ENCODE measurements at places on chromosomes 1 and 21.

DNA sequence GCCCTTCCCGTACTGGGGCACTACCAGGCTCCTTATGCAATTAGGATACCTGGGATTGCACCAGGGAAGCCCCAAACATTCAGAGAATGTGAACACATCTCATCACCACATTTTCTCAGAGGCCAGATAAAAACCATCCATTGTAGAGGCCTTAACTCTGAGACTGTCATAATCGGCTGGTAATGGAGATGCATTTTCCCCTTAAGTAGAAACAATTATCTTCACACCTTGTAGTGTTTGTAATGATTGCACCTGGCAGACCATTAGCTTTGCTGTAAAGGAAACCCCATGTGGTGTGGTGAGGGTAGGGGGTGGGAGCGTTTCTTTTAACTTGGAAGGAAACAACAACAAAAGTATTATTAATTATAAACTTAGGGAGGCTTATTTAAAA, 90.0 kb upstream of the TLR5 start:
- DNase-seq = no peak

DNA sequence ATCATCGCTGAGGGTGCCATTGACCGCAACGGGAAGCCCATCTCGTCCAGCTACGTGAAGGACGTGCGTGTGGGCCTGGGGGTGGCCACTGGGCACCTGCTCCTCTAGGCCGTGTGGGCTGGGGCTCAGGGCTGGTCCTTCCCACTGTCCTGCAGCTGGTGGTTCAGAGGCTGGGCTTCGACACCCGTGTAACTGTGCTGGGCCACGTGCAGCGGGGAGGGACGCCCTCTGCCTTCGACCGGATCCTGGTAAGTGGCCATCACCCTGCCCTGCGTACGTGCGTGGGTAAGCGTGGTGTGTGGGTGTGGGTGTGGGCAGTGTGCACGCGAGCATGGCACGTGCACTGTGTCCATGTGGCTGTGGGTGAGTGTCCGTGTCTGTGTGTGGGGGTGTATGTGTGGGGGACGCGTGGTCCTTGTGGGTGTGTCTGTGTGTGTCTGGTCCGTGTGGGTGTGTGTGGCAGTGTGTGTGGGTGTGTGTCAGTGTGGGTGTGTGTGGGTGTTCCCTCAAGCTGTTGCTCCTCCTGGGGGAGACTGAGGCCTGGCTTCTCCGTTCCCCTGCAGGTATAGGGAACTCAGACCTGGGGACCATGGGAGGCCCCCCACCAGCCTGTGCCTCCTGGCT, 16.5 kb downstream of the PFKL start:
- DNase-seq = no peak

- DNase-seq = no peak
These were observed 2.1 kb downstream of the POU3F1 start for GRCh38 chr1:38044221-38045215.

DNA sequence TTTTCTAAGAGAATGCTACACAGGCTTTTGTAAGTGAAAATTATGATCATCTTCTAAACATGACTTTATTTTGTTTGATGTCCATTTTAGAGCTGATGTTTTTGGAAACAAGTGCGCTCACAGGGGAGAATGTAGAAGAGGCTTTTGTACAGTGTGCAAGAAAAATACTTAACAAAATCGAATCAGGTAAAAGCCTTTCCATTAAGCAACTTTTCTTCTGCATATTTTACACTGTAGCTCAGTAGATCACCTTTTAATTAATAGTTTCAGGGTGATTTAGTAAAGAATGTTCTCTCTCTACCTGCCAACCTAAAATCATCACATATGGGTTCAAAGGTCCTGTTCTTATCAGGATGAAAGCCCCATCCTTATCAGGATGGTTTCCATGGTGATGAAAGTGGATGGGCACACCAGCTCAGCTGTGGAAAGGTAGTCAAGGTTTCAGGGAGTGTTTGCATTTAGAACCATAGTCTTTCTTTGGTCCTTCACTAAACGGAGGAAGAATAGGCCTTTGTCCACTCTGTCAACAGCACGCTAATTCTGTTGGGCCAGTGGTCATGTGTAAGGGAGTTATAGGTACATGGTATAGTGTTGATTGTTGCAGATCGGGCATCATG, 28.1 kb downstream of the RAB4A start:
- no peak for DNase-seq

DNA sequence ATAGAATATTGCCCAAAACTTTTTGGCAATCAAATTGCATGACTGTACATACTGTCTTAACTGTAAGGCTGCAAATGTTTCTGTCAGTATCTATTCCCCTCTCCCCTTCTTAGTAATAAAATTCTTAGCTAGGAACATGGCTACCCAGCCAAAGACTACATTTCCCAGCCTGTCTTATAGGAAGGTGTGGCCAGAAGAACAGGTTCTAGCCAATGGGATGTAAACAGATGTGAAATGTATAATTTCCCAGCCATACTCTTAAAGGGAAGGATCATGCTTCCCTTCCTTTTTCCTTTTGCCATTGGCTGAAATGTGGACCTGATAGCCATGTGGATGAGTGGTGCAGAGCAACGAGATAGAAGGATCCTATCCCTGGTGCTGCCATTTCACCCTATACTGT, 7.0 kb upstream of the HIVEP3 start:
- no peak for DNase-seq

- no peak for DNase-seq
These were observed 19.4 kb downstream of the PLA2G2F start for GRCh38 chr1:20158358-20159070.

DNA sequence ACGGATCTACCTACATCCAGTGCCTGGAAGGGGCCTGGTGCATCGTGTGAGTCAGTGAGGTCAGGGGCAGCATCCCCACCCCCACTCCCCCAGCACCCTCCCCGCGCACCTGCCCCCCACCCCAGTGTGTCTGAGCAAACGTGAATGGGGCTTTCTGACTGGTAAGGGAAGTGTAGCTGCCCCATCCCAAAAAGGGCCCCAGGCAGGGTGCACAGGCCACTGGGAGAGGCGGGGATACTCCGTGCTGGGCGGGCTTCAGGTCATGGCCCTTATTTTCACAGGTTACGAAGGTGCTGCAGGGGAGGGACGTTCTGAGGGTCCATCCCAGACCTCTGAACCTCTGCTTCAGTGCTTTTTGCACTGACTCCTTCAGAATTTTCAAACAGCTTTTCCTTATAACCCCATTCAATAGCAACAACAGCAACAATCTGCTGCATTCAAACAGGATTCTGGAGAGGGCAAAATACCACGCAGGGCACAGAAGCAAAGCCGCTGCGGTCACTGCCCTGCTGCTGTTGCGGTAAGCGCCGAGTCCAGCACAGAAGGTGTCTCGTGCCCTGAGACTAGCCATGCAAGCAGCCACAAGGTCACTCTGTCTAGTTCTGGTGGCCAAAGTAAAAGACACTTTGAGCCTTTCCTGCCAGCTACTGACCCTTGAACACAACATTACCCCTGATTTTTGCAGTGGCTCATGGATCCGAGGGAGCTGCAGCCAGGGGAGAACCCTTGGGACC, 10.3 kb downstream of the TTC34 start:
- no peak for DNase-seq

DNA sequence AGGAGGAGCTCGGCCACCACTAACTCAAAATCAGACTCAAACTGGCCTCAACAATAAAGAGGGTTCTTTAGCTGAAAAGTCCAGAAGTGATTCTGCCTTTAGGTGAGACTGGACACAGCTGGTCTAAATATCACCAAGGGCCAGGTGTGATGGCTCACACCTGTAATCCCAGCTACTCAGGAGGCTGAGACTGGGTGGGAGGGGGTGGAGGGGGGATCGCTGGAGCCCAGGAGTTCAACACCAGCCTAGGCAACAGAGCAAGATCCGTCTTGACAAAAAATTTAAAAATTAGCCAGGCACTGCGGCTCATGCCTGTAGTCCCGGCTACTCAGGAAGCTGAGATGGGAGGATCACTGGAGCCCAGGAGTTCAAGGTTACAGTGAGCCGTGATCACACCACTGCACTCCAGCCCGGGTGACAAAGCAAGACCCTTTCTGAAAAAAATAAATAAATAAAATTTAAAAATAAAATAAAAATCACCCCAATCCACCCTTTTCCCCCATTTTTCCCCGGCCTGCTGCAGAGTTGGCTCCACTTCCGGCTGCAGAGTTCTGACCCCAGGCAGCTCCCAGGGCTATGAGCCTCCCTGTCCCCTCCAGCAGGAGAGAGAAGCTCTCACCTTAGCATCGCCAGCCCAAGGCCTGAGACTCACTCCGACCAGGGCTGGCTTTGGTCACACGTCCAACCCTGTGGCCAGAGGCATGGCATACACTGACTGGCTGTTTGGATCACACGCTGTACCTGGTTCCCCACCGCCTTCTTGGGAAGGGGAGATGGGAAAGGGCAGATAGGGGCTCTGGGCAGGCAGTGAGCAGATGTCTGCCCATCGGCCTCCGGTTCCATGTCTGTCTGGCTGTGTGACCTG, 87.3 kb upstream of the IFFO2 start:
- DNase-seq = no peak

GRCh38 chr21:17082843-17083483, 429.9 kb upstream of the CXADR start:
- DNase-seq = no peak

DNA sequence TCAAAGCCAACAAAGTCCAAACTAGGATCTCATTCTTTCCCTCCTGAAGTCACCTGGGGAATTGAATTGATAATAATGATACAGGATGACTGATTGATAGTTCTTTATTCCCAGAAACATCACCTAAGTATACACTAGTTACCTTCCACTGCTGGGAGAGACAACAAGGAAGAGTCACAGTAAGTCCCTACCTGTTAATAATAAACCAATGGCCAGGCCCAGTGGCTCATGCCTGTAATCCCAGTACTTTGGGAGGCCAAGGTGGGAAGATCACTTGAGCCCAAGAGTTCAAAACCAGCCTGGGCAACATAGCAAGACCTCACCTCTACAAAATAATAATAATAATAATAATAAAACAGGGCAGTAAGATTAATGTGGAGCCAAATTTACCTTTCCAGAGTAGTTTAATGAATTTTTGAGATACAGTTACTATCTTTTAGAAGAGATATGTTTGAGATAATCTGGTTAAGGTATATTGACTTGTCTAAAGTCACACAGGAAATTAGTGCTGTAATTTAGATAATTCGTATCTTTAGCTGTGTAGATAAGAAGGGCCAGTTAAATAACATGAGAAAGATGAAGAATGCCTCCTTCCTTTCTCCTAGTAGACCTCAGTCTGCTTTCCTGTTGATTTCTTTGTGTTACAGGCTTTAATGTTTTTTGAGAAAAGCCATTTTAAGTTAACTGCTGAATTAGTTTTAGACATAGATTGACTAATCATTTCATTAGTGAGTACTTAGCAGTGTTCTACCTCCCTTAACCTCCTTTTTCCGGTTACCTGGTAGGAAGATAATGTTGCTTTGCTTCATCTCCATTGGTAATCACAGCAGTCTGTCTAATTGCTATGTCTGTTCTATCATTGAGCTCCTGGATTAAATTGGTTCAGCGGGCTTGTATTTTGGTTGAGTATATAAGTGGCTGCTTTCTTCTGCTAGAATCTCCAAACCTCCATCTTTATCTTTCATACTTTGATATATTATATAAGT, 22.0 kb downstream of the SMAP2 start:
- DNase-seq = no peak

DNA sequence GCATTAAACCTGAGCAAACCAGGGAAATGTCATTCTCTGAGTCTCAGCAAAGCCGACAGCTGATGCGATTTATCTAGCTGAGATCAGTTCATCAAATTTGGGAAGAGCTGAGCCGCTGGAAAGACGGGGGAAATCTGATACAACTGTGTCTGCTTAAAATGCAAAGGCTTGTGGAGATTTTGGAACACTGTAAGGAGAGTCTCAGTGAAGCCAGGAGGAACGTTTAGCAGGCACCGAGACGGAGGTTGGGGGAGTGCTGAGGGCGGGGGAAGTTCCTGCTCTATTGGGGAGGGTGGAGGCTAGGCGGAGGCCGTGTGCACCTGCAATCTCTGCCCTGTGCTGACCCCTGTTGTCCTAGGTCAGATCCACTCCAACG, 143.2 kb upstream of the CSF3R start:
- DNase-seq = no peak

GRCh38 chr1:197908716-197909220, 6.3 kb downstream of the C1orf53 start:
- DNase-seq = no peak

DNA sequence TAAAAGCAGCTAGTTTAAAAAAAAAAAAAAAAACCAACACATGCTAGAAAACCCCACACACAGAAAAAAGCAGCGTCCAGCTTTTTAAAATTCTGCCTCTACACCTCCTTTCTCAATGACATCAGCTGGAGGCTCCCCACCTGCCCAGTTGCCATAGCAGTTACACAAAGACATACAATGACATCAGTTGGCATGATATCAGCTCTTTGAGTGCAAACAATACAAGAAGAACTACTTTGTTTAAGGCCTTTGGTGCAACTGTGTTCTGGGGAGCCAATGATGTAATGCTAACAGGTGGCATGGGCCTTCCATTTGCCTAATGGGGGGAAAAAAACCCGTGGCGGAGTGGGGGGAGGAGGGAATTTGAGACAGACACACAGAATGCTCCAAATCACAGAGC, 32.9 kb downstream of the DUSP10 start:
- DNase-seq = peak; percentile 8
